Fibroblast of skin of right biceps (primary cell): ENCODE measurements at places on chromosomes 11 and 22.

DNA sequence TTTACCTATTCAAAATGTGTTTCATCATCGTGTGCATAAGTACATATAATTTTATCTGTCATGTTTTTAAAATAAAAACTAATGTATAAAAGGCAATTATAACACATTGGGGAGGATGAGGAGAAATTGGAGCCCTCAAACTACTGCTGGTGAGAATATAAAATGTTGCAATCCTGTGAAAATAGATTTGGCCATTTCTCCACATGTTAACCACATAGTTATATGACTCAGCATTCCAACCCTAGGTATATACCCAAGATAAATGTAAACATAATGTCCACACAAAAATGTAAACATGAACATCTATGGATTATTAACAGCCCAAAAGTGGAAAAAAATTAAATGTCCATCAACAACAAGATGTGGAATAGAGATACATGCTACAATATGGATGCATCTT is 928.0 kb upstream of the FAT3 start:
- DNase-seq, result peak; percentile 58

DNA sequence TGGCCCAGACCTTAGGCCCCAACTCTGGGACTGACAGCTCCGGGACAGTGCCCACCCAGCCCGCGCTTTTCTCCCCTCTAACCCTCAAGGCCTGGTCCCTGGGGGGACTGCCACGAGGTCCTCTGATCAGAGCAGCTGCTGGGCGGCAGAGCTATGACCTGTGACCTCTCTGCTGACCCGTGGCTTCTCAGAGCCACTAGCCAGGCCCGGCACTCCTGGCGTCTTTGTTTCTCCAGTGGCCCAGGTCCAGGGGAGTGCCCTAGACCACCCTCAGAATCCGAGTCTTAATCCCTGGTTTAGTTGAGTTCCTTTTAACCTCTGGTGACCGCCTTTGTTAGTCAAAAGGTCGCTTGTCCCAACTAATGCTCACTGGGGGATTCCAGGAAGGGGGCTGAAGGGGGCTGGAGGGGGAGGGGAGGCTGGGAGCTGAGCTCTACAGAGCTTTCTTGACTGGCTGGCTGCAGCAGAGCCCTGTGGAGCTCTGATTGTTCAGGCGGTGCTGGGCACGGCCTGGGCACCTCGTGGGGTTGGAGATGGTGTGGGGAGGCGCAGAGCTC is 1.2 kb downstream of the FBLN1 start:
- no peak for DNase-seq

DNA sequence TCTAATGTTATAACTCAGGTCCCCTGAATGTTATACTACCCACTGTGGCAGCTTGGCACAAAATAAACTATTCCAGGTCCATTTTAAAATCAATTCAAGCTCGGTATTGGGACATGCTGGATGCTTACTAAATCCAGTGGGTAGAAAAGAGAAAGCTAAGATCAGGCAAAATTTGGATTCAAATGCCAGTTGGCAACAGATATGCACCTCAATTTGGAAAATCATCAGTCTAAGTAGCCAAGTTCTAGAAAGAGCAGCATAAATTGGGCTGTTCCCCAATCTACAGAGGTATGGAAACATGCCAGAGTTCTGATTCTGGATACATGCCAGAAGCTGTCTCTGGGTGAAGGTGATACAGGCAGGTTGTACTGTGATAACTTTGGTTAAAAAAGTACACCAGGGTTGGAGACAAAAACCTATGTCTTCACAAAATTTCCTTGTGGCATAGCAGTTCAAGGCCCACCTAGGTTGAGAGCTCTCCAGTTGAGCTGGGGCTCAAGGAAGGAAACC is 427.8 kb downstream of the LRRC4C start:
- DNase-seq, result no peak

GRCh38 chr22:19764636-19765476 is 4.3 kb downstream of the TBX1 start:
- DNase-seq, result no peak

- DNase-seq, result no peak
Measured at GRCh38 chr11:105245781-105246315, 106.3 kb upstream of the CARD18 start.

DNA sequence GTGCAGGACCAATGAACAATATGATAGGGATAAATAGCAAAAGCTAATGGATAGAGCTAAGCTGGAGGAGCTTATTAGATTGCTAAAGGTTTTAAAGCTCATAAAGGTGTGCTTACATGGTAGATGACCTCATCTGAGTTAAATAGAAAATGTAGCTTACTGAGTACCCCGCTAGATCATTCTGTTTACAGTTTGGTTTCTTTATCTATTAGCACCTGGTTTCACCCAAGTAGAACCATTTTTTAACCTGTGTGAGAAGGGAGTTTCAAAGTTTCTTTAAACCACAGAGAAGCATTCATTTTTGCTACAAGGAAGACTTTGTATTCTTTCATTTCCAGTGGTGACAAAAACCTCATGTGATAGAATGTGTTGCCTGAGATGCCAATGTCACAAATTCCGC is 1778.0 kb downstream of the LRRC4C start:
- no peak for DNase-seq

DNA sequence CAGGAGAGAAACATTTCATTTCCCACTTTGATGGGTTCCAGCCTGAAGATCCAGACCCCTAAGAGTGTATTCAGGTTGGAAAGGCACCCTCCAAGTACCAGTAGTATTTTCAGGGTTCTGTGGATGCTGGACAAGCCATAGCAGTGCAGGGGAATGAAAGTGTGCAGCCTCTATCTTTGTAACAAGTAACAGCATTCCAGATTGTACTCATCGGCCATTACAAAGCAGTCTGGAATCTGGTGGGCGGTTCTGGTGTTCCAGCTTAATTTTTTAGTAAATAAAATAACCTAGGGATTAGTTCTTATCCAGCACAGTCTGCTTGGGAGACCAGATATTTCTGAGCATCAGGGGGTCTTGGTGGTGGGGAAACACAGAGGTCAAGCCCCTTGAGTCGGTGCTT is 22.6 kb downstream of the APLNR start:
- peak; percentile 87 for DNase-seq
